ENCODE measurements at places on chromosomes 2 and 18.
A peak's percentile ranks its signal among the peaks of the same experiment; 100 is the strongest.

DNA sequence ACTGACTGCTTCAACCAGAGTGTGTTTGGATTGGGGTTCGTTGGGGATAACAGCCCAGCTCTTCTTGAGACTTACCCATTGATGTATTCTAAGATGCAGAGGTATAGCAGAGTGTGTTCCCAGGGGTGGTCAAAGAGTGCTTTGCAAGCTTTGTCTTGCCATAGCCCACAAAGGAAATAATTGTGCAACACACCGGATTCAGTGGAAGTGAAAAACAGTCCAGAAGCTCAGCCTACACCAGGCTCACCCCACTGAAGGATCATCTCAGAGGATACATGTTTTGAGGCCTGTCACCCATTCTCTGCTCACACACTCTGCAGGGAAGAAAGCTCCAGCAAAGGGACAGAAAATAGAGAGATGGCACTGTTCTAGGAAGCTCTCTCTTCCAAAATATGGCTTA lies 9.6 kb downstream of the CACNB4 start:
- no peak for DNase-seq

DNA sequence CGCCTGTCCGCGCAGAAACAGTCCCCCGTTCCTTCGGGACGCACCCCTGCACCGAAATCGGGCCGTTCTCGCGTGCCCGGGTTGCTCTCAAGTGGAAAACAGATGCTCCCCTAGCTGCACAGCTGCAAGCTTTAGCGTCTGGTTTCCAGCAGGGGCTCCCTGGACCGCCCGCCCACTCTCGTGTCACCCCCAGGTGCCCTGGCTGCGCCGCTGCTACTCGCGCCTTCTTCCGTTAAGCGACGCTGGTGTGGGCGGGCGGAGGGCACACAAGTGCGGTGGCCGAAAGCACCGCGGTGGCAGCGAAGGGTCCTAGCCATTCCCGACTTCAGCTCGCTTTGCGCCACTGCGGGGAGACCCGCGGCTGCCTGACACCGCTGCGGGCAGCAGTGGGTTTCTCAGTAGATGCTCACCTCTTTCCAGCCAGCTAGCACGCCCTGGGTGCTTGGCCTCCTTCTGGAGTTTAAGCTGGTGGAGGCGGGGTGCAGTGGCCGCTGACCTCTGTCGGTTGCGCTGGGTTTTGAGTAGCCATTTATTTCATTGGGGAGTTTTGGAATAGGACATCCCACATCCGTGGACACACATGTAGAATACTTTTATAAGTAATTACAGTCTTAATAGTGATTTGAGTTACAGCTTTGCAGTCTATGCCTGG lies 806 bp downstream of the ZNF407 start:
- peak; percentile 9 for DNase-seq

DNA sequence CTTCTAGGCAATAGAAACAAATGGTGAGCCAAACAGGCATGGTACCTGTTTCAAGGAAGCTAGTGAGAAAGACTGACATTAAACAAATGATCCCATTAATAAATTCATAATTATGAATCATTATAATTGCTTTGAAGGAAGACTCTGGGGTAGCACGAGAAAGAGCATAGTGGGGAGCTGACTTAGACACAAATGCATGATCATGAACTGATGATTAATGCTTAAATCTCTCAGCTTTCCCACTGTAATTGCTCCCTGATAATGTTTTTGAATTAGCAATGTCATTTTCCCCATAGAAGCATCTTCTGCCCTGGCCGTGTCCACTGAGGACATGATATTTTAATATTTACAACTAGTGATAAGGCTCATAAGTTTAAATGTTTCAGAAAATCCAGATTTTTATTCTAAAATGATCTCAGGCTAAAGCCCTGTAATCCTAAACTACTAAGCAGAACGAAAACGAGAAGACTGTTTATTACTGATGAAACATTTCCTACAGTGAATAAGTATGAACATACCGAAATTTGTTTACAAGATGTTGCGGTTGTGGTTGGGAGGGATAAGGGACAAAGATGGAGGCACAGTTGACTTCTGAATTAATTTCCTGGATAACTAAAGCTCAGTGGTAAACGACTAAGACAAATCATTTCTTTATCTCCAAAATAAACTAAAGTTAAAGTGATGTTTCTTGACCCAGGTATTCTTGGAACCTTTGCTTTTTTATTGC lies 47.3 kb upstream of the TACR1 start:
- no peak for DNase-seq

GRCh38 chr2:239369631-239370161 lies 31.1 kb downstream of the HDAC4 start:
- no peak for DNase-seq

- no peak for DNase-seq
Observed at GRCh38 chr18:26556573-26556972, 8.2 kb upstream of the KCTD1 start.

DNA sequence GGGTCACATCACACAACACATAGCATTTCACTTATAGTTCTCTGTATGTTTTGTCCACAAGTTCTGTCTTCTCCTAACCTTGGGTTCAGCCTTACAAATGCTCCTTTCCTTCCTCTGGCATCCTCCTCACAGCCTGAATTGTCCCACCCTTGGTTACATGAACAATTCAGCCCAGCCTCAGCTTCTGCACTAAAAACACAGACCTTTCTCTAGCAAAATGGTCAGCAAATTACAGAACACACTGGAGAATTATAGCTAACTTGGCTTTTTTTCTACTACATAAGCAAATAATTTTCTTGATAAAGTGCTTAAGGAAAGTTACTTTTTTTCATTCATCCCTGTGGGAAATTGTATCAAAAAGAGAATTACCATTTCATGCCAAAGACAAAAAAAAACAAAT lies 94.8 kb upstream of the COL5A2 start:
- DNase-seq: no peak

DNA sequence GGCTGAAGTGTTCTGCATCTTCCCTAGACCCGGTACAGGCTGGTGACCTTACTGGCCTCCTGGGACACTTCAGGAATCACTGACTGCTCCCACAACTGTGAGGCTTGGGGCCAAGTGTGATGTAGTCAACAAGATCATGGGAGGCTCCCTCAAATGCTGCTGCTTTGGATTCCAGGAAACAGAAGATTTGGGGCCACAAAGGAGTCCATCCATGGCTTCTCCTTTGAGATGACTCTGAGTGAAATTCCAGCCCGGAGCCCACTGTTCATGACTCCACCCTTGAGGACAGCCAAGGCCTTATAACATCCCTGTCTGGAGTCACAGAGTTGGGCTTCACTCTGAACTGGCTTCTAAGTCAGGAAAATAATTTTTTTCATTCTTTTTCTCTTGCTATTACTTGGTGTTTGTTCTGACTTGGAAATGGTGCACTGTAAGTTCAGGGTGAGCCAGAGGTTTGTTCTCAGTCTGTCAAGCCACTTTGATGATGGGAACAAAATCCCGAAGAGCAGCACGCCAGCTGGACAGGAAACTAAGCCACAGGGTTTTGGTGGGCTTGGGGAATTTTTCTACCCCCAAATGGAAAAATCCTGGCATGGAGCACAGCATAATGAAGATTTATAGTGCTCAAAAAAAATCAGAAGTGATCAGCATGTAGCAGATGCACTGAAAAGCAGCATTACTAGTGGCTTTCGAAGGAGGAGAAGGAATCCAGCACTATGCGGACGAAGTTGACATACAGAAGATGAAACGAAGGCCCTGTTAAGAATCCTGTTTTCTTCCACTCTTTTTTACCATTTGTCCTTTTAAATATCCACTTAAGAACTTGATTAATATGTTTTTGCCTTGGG lies 98.1 kb upstream of the ZFP36L2 start:
- no peak for DNase-seq

Measured in NT2/D1 (cell line).